ENCODE measurements at places on chromosomes 2 and 18. TPM values are rescaled to one million over a fixed set of nuclear protein-coding genes. Genes with fewer than 3 reads are reported as not detected.
A peak's percentile ranks its signal among the peaks of the same experiment; 100 is the strongest.

The CHRNG gene
- total RNA-seq: not detected

DNA sequence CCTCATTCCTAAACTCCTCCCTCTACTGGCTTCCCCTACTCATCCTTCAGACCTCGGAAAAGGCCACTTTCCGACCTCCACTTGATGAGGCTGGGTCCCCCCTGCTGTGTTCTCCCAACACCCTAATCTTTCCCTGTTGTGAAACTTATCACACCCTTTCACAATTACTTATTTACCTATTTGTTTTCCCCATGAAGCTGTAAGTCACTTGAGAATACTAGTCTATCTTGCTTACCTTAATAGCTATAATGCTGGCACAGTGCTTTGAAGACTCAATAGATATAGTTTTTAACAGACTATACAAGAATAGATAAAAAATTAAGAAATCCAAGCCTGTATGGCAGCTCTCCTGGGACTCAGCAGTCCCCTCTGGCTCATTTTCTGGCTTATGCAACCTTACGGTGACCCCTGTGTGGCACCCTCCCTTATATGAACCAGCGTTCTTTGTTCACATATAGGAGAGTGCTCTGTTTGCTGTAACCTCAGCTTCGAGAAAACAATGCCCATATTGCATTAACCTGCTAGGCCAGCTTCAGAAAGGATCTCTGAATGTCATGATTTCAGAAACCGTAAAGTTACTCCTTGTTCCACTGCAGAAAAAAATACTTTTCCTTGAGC is 220.4 kb upstream of the PKDCC start:
- H3K36me3 ChIP-seq: no peaks in the 10 kb centered on the region
- peaks cover 12% of the 10 kb centered on the region for H3K27me3 ChIP-seq
- H3K4me3 ChIP-seq: no peak overlapping the region
- H3K27ac ChIP-seq: no peak overlapping the region

- no peak overlapping the region for H3K4me3 ChIP-seq
- DNase-seq: no peak
- no peaks in the 10 kb centered on the region for H3K4me1 ChIP-seq
- H3K36me3 ChIP-seq: peaks cover 42% of the 10 kb centered on the region
These were observed 17.6 kb downstream of the MYL12B start for GRCh38 chr18:3279201-3280185.

GRCh38 chr2:203451011-203451410 is 84.1 kb downstream of the RAPH1 start:
- no peaks in the 10 kb centered on the region for H3K36me3 ChIP-seq
- H3K4me1 ChIP-seq: no peaks in the 10 kb centered on the region
- H3K27ac ChIP-seq: no peak overlapping the region
- no peak for DNase-seq

The HOXD10 gene
- not detected for total RNA-seq

The ERFE gene
- not detected for total RNA-seq

The CAPN14 gene
- total RNA-seq: 0.30 TPM

DNA sequence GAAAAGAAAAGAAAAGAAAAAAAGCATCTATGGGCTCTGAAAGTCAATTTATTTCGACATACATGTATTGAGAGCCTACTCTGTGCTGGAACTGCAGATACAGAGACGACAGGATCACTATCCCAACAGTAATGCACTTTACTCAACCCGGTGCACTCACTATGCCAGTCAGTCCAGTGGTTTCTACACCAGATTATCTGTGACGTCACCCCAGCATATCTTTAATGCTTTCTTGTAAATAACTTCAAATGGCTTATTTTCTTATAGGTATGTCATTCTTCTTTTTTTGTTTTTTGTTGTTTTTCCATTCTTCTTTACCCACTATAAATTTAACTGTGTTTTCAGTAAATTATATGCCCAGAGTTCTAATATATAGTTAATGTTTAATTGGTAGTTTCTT is 800.0 kb upstream of the FANCL start:
- no peak for DNase-seq
- H3K27me3 ChIP-seq: no peaks in the 10 kb centered on the region
- H3K27ac ChIP-seq: no peak overlapping the region

DNA sequence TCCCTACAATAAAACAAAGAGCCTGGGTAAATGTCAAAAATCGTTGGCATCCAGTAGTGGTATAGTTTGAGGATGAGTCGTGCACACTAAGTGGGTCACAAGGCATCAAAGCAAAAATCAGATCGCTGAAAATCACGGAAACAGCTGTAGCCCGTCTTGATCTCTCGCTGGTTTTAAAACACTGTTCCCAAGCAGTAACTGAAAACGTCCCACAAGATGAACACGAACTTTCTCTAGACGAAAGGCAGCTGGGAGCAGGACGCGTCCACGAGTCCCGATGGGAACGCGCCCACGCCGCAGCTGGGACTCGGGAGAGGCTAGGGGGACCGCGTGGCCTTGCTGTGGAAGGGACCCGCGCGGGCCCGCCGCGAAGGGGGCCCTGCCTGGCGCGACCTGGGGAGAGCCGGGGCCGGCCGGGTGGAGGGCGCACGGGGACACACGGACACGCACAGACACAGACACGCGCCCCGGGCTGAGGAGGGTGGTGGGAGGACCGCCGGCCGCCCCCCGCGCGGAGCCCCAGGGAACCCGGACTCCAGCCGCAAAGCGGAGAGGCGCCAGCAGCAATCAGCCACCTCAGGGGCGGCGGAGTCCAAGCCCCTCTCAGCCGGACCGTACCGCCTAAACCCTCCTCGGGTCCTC is 651 bp downstream of the STK17B start:
- DNase-seq: no peak
- H3K36me3 ChIP-seq: peaks cover 24% of the 10 kb centered on the region
- H3K27ac ChIP-seq: peak overlapping the region; percentile 76
- no peaks in the 10 kb centered on the region for H3K27me3 ChIP-seq
- peak overlapping the region; percentile 91 for H3K4me3 ChIP-seq

The CELF4 gene
- not detected for total RNA-seq

DNA sequence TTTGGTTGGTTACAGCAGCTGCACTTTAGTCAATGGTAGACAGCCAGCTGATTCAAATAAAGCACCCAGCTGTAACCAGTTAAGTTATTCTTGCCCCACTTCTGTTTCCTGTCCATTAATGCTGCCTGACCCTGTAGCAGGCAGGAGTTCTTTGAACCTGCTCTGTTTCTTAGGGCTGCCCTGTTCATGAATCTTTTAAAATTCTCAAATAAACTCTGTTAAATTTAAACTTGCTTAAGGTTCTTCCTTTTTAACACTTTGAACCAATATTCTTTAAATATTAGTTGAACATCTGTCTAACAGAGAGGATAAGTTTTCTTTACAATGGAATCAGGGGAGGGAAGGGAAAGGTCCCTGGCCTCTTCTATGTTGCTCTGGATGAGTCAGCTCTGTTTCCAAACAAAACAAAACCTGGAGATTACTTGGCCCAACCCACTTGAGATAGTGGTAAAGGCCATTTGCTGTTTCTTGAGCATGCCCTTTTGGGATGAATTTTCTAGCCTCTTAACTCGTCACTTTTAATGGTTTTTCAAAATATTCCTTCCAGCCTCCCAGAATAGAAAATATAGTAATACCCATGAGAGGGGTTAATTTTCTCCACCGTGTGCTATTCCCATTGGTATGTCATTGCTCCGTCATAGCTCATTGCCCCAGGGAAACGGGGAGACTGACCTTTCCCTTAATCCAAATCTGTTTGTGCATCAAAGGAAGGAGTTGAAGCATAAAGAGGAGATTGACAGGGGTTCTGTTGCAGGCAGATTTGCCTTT is 112.1 kb upstream of the FHL2 start:
- H3K4me3 ChIP-seq: no peak overlapping the region
- DNase-seq: no peak
- H3K4me1 ChIP-seq: no peaks in the 10 kb centered on the region
- no peaks in the 10 kb centered on the region for H3K36me3 ChIP-seq
- H3K27ac ChIP-seq: no peak overlapping the region
- no peaks in the 10 kb centered on the region for H3K27me3 ChIP-seq

GRCh38 chr18:58426611-58427010 is 202.3 kb downstream of the ALPK2 start:
- DNase-seq: no peak
- H3K27me3 ChIP-seq: no peaks in the 10 kb centered on the region
- no peak overlapping the region for H3K4me3 ChIP-seq
- H3K4me1 ChIP-seq: no peaks in the 10 kb centered on the region
- no peaks in the 10 kb centered on the region for H3K36me3 ChIP-seq

DNA sequence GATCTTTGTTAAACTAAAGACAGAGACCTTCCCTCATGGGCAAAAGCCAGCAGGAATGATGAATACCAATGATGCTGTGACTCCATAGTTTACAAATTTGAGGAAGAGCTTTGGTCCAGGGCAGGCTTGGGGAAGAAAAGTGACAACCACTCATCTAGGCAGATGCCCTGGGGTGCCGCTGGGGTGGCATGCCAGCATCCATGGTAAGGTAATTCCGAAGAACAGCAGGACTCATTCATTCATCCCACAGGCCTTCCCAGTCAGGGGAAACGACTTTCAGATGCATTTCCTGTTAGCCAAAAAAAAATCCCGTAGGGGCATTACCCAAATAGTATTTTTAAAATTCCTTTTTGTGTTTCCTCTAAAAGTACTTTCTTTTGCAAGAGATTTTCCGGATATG is 180.7 kb upstream of the SERPINE2 start:
- H3K4me3 ChIP-seq: no peak overlapping the region
- no peaks in the 10 kb centered on the region for H3K36me3 ChIP-seq
- no peak overlapping the region for H3K27ac ChIP-seq
- peaks cover 3% of the 10 kb centered on the region for H3K27me3 ChIP-seq
- H3K4me1 ChIP-seq: no peaks in the 10 kb centered on the region
- DNase-seq: no peak

The ACKR3 gene
- total RNA-seq: 0.61 TPM

DNA sequence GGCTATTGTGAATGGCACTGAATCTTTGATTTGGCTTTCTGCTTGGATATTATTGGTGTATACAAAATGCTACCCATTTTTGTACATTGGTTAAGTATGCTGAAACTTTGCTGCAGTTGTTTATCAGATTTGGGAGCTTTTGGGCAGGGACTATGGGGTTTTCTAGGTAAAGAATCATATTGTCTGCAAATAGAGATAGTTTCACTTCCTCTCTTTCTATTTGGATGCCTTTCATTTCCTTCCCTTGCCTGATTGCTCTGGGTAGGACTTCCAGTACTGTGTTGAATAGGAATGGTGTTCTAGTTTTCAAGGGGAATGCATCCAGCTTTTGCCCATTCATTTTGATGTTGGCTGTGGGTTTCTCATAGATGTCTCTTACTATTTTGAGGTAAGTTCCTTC is 489.1 kb upstream of the LRATD1 start:
- no peak overlapping the region for H3K4me3 ChIP-seq
- H3K4me1 ChIP-seq: no peaks in the 10 kb centered on the region
- DNase-seq: no peak
- no peaks in the 10 kb centered on the region for H3K27me3 ChIP-seq
- no peaks in the 10 kb centered on the region for H3K36me3 ChIP-seq

The ABCB11 gene
- total RNA-seq: not detected

DNA sequence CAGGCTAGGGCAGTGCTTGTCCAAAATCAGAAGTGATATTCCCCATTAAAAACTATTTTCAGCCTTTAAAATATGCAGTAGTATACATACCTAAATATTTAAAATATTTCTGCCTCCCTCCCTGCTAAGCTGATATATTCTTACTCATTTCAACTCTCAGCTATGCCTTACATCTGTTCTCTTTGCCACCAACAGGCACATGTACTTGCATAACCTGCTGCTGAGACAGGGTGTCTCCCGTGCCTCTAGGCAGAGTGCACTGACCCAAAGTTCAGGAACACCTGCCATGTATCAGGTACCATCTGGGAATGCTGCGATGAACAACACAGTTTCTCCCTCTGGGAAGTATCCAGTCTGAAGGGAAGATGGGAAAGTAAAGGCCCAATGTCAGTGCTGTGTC is 91.7 kb downstream of the STK39 start:
- no peak overlapping the region for H3K27ac ChIP-seq
- H3K4me3 ChIP-seq: no peak overlapping the region
- H3K4me1 ChIP-seq: no peaks in the 10 kb centered on the region
- no peak for DNase-seq

Measured in CD4-positive, alpha-beta T cell (primary cell).